ENCODE measurements at places on chromosomes 3 and 15. TPM values are rescaled to one million over a fixed set of nuclear protein-coding genes. Genes with fewer than 3 reads are reported as not detected.

Gene XCR1
- total RNA-seq = not detected

- DNase-seq = no peak
These were observed 7.0 kb upstream of the HAPLN3 start for GRCh38 chr15:88902221-88902835.

DNA sequence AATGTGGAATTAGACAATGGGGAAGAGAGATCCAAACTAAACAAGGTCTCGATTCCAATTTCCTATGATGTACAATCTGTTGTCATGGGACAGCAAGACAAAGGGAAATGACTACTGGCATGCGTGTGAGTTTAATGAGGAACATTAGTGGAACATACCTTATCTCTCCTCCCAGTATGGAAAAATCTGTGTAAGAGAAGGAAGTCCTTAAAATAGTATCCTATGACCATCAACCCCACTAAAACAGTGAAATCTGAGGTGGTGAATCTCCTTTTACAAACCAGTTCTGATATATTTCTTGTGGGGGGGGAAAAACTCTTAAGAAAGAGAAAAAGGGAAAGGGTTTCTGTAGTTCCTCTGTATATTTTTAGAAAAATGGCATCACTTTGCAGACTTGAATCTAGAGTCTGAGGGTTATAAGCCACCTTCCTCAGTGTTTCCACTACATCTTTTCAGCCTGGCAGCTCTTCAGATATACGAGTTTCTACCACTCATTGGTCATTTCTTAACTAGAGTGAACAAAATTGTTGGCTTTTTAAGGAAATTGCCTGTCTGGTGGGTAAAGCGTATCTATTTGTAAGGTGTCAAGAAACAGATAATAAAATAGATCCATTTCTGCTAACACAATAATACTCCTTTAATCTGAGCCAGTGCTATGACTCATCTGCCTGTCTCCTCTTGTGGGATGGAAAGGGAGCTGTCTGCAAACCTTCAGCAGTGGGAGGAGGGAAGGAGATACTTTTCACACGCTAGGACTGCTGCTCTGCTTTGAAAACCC lies 3.0 kb upstream of the TNFAIP8L3 start:
- DNase-seq = no peak

DNA sequence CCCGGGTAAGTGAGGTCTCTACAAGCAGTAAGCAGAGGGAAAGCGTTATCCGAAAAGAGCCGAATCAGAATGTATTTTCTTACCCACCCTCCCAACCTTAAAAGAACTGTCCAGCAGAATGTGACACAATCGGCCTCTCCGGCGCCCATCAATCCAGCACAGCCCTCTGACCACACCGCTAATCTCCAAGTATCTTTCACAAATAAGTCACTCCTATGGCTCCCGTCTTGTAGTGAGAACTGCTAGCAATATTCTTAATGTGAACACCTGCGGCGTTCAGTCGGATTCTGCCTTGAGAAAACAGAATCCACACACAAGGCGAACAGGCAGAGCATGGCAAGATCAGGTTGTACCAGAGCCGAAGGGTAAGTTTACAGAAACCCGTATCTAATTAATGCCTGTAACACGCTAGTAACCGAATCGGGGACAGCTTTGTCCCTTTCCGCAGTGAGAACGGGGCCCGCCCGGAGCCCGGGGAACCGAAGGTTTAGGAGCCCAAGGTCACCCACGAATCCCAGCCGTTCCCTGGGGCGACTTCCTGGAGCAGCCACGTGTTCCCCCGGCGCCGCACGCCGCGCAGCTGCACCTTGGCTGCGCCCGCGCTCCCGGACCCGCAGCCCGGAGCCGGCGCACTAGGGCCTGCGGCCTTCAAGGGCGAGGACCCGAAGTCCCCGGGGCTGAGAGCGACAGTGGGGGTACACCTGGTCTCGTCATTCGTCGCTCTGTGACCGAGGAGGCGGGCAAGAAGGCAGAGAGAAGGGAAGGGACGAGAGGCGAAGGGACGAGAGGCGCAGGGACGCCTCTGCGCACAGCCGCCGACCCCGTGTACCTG lies 672 bp downstream of the TFRC start:
- peak; percentile 86 for DNase-seq

DNA sequence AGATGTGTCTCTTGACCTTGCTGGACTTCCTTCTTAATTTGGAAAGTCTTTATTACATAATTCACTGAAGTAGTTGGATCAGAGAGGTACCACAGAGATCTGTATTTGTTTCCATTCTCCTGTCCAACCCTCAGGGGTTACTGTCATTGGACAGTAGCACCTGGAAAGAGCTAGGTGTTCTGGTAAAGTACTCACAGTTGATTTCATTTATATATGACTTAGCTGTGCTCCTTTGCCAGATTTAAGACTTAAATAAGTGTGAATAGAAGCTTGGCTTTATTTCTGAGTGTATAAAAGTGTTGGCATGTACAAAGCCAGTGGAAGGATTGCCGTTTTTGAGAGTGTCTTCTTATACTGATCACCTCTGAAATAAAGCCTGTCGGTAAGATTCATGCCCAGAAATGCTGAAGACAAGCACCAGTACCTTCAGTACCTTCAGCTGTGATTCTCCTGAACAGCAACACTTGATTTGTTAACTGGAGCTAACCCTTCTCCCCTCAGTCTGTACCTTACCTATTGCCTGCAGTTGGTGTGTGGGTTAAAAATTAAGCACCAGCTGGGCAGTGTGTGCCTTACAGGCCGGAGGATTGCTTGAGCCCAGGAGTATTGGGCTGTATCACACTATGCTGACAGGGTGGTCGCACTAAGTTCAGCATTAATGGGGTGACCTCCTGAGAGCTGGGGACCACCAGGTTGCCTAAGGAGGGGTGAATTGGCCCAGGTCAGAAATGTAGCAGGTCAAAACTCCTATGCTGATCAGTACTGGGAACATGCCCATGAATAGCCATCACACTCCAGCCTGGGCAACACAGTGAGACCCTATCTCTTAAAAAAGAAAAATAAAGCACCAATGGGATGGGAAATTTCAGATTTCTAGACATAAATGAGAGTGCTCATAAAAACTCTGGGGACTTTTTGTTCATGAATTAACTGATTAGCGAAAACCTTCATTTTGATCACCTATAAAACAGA lies 197.7 kb downstream of the FNDC3B start:
- no peak for DNase-seq

- peak; percentile 65 for DNase-seq
These were observed 3.0 kb downstream of the SLC51A start for GRCh38 chr3:196219194-196219969.

DNA sequence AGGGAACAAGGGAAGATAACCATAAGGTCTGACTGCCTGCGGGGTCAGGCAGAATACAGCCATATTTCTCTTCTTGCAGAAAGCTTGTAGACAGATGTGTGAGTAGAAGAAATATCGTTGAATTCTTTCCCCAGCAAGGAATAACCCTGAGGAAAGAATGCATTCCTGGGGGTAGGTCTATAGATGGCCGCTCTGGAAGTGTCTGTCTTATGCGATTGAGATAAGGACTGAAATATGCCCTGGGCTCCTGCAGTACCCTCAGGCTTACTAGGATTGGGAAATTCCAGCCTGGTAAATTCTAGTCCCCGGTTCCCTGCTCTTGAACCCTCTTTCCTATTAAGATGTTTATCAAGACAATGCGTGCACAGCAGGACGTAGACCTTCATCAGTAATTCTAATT lies 15.8 kb upstream of the SST start:
- no peak for DNase-seq

DNA sequence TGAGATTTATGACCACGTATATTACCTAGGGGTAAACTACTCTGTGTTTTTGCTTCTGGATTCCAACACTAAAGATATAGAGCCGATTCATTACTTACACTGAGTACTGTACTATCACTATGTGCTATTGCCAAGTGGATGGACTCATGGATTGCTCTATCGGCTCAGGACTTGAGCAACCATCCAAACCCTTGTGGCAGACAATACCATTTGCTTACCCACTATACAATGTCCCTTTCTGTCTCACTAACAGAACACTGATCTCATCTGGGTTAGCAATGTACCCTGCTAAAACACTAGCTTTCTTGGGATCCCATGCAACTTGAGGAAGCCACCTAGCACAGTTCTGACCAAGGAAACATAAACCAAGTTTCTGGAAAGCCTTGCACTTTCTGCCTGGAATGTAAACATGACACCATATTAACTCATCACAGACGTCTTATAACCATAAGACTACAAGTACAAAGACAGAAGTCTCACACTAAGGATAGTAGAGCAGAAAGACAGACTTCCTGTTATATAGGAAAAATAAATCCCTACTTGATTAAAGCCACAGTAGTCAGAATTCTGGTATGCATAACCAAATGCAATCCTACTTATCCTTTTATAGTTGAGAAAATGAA lies 38.6 kb downstream of the HACD2 start:
- DNase-seq = no peak
